ENCODE measurements at places on chromosomes 7 and 10.

DNA sequence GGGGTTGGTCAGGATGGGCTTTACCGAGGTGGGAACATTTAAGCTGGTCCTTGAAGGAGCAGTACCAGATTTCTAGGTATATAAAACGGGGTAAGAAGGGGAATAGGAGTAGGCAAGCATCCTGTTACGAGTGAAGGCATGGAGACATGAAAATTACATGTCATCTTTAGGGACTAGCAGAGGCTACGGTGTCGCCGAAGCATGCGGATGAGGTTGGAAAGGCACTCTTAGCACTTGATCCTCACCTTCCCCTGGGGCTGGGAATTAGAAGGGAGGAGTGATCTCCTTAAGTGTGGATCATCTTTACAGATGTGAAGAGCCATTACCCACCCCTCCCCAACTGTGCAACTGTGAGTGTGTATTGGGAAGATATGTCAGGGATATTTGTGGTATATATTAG is 13.8 kb upstream of the ZRANB1 start:
- DNase-seq = peak; percentile 72

- no peak for DNase-seq
Observed at GRCh38 chr7:25731068-25731845, 420.7 kb upstream of the NFE2L3 start.

- DNase-seq = no peak
Observed at GRCh38 chr10:49318755-49319154, 19.8 kb downstream of the C10orf71 start.

DNA sequence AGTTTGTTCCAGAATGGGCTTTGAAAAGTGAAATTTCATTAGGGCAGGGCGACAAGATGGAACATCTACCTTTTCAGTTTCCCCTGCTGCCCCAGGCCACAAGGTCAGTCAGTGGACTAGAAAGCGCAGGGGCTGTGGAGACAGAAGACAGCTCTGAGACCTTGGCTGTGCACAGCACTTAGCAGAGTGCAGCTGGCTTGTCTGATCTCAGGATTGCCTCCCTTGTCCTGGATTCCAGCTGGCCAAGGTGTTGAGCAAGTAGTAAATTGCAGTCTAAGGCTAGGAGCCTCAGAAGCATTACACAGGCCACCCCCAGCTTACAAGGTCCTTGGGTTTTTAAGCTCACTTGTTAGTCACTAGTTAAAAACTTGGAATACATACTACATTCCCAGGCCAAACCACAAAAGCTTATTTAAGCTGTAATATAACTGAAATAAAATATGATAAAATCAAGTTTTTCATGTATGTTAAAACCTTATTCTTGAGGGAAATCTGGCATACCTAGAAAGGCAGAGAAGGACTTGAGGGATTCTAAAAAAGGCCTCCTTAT is 67.3 kb upstream of the NPY start:
- no peak for DNase-seq

DNA sequence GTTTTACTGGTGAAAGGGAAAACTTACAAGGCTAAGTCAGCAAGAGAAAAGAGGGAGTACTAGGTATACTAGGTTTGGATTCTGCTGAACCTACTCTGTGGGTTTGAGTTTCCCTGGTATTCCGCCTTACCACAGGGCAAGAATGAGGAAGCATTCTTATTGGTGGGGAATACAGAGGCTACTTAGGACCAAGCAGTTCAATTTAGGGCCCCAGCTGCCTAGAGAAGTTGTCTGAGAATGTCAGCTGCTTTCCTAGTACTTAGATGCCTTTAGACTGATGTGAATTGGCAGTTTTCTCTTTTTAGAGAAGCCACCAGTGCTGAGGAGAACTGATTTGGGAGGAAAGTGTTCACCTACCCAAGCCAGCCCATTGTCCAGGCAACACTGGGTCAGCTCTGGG is 409.0 kb upstream of the LRGUK start:
- DNase-seq = no peak

- no peak for DNase-seq
Observed at GRCh38 chr10:31867646-31868045, 61.0 kb downstream of the ARHGAP12 start.

- no peak for DNase-seq
Observed at GRCh38 chr7:28024786-28025334, 155.7 kb downstream of the JAZF1 start.

GRCh38 chr7:99607548-99607947 is 9.2 kb upstream of the ZSCAN25 start:
- no peak for DNase-seq

DNA sequence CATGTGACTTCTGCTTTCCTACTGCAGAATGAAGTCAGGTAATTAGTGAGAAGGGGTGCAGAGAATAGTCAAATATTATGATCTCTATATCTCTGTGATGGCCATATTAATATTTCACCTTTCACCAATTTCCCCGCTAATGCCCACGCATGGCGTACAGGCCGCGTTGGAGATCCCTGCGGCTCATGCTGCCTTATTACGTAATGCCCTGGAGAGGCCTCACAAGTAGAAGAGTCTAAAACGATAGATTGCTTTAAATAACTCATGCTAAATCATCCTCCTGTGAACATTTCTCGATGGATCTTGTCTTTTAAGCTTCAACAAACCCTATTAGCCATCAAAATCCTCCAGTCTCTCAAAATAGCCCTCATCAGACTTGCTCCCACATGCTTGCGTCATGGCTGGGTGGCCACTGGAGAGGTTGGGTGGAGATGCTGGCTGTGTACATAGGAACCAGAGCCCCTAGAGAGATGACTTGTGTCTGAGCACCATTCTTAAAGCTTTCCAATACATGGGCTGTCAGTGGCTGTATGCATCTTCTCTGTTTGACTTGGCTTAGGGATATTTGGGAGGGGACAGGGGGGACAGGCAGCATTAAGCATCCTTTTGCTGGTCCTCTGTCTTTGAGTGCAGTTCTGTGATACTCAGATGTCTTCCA is 79.5 kb upstream of the INSYN2A start:
- DNase-seq = no peak

DNA sequence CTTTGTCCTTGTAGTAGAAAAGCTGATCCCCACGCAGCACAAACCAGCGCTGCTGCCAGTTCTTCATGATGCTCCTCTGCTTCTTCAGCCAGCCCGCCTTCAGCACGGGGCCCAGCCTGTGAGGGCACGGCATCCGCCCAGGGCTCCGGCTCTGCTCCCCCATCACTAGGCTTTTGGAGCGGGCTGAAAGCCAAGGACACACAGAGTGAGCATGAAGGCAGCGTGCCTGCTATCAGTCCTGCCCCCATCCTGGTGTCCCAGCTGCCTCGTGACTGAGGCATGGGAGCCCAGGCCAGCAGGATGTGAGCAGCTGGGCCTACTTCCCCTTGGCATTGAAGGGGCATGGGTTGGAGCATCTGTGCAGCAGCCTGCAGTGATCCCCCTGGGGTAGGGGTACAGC is 21.9 kb downstream of the ARHGAP22 start:
- no peak for DNase-seq

GRCh38 chr10:111297351-111297848 is 220.6 kb downstream of the ADRA2A start:
- no peak for DNase-seq

- peak; percentile 88 for DNase-seq
Observed at GRCh38 chr10:59808896-59809643, 55.8 kb upstream of the MRLN start.

GRCh38 chr7:157937406-157937805 is 600.6 kb downstream of the DNAJB6 start:
- DNase-seq = no peak

DNA sequence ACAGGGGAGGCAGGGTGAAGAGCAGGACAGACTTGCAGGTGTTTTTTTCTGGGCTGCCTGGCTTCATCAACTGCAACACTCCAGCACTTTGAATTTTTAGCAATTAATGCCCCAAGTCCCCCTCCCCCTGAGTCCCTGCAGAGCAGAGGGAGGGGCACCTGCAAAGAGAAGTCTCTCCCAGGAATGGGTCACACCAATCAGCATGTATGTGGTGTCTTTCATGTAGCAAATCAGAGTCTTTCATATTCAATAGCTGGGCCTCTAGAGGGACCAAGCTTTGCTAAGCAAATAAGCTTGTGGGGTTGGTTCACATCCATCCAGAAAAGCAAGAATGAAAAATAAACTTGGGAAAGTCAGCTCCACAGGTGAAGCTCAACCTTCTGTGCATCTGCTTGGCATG is 90.7 kb downstream of the PARP12 start:
- DNase-seq = no peak

- no peak for DNase-seq
Observed at GRCh38 chr10:97135464-97135863, 50.3 kb downstream of the SLIT1 start.

- DNase-seq = no peak
Observed at GRCh38 chr10:106450966-106451365, 713.5 kb downstream of the SORCS1 start.

GRCh38 chr10:32055478-32056135 is 618 bp downstream of the KIF5B start:
- DNase-seq = peak; percentile 78

- no peak for DNase-seq
Observed at GRCh38 chr10:74718208-74718607, 108.2 kb upstream of the KAT6B start.

GRCh38 chr10:32943854-32944661 is 14.0 kb downstream of the ITGB1 start:
- DNase-seq = peak; percentile 29

DNA sequence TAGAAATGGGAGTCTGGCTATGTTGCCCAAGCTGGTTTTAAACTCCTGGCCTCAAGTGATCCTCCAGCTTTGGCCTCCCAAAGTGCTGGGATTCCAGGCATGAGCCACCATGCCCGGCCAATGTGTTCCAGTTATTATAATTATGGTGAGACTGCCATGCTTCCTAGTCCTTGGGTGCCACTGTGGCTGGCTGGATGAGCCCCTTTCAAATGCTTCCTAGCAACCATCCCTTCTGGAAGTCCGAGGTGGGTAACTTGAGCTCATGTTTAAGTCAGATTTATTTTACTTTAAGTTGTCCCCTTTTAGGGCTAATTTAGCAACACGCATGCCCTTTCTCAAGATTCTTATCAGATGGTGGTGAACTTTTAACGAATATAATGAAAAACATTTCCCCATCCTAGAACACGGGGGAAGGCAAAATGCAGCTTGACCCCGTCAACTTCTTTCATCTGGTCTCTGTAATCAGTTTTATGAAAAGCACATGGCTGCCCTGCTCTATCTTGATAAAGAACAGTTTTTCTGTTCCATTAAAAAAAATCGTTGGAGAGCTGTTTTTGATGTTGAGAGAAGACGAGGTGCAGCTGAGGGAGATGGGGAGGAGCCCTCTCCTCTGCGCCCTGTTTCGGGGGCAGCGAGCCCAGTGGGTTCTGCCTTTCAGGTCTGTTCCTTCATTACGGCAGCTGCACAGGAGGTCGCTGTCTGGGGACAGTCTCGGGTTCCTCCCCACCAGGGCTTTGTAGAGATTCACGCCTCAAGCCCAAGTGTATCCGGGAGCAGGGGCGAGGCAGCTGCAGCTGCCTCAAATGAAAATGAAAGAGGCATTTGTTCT is 61.0 kb upstream of the MKI67 start:
- no peak for DNase-seq

Measured in D341Med (cell line).